Activated CD4-positive, alpha-beta T cell treated with anti-CD3 and anti-CD28 coated beads, Interleukin-10, Interleukin-2, amounts not matched to agents 100 ng/mL and 50 ng/mL, durations not matched to agents 16 hours and 8 hours (primary cell): ENCODE measurements at places on chromosomes 13 and 19.

DNA sequence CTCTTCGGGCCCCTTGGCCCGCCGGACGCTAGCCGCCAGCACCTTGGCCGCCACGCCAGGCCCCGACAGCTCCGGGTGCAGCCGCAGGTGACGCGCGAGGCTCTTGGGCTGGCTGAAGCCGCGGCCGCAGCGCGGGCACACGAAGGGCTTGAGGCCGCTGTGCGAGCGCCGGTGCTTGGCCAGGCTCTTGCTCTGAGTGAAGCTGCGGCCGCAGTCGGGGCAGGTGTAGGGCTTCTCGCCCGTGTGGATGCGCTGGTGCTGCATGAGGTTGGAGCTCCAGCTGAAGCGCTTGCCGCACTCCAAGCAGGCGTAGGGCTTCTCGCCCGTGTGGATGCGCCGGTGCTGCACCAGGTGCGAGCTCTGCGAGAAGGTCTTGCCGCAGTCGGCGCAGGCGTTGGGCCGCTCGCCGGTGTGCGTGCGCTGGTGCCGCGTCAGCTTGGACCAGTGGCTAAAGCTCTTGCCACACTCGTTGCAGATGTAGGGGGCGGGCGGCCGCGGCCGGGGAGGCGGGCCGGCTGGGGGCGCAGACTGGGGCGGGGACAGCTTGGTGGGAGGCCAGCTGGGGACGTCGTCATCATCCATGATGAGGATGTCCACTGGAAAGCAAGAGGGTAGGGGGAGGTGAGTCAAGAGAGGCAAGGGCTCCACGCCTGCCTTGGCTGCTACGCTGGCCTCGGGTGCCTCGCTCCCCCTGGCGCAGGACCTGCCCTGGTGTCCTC is 32.4 kb downstream of the ZNF787 start:
- DNase-seq, result no peak

- peak; percentile 80 for DNase-seq
Observed at GRCh38 chr19:16001481-16002312, 52.9 kb downstream of the OR10H4 start.

DNA sequence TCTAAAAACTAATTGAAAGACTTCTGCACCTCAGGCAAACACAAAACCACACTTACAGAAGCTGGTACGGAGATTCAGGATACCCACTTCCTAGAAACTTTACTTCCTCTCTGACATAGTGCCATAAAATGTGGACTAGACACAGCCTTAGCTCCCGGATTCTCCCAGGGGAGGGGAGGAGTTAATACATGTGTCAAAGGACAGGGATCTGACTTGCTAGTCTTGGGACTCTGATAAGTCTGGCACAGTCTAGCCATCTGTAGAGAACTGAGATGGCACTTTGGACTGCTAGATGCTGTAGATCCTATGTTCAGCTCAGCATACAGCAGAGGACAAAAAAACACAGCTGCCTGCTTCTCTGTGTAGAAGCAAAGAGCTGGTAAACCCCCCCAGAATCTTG is 769.8 kb upstream of the MIR17HG start:
- no peak for DNase-seq

- DNase-seq, result peak; percentile 67
Observed at GRCh38 chr13:30735025-30735871, at the start of gene ALOX5AP. TSS of gene ALOX5AP (plus strand) at chr13:30735543. CDS start at chr13:30735606, 63 bp downstream.

GRCh38 chr19:55535173-55535964 is 1.6 kb downstream of the SBK2 start:
- no peak for DNase-seq

DNA sequence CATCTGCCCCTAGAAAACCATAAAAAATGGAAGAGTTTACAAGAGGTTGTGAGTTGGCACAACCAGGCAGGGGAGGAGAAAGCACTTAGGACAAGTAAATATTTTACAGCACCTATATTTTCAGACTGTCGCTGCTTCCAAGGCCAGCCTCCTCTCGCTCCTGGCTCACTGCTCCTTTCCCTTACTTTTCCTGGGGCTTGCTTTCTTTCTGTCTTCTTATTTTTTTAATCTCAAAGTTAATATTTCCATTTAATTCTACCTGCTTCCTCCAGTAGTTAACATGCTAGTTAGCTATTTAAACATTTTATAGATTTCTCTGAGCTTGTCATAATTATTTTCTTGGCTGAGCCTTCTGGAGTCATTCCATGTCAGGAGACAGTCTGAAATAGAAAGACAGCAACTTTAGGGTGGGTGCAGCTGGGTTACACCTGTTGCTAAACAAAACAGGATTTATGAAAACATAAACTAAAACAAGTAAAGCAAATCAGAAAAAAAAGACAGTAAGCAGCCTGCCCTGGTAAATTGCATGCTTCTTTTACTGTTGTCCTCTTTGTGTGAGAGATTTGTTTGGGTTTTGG is 330.1 kb downstream of the DLEU7 start:
- no peak for DNase-seq

- DNase-seq, result no peak
Observed at GRCh38 chr13:66576381-66576780, 653.8 kb downstream of the PCDH9 start.

GRCh38 chr13:110425444-110425780 is 118.3 kb downstream of the COL4A2 start:
- DNase-seq, result no peak

- peak; percentile 28 for DNase-seq
Observed at GRCh38 chr19:48194041-48194843, 23.8 kb downstream of the ZSWIM9 start.

DNA sequence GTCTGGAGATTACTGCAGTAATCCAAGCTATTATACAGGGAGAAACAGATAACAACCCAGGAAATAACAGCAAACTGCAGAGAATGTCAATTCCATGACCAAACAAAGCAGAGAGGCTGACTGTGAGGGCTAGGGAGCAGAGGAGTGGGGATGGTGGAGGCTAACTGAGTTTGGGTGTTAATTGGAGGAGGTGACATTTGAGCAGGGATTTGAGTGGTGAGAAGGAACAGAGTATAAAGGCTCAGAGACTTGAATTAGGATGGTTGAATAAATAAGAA is 3.1 kb downstream of the DMAC2 start:
- DNase-seq, result no peak
